ENCODE measurements at places on chromosomes 7 and 10.

- no peak for DNase-seq
Observed at GRCh38 chr7:150879345-150879744, 27.0 kb downstream of the AOC1 start.

DNA sequence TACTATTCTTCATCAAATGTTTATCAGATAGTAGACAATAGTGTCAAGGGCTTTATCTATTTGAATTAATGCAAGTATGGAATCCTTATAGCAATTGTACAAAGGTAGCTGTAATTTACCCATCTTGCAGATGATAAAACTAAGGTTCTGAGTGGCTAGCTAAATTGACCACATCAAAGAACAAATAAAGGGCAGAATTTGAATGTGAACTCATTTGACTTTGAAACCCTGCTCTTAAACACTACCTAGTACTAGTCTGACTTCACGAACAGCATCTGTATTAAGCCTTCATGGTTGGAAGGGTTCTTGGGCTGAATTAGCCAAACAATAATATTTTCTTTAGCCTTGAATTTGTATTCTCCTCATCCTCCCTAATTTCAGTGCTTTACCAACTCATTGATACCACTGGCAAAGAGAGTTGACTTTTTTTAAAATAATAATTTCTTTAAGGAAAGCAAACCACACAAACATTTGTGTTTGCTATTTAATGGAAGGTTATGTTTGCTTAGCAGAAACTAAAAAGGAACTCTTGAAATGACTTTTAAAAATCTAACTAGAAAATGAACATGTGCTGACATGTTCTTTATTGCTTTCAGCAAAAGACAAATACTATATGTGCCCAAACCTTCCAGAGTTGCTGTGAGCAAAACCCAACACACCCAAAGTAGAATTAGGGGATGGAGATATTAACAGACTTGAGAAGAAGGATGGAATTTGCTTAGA lies 322.6 kb downstream of the RNLS start:
- no peak for DNase-seq

GRCh38 chr7:127586346-127586745 lies 950 bp upstream of the GCC1 start:
- no peak for DNase-seq

GRCh38 chr7:158750702-158751101 lies 46.1 kb upstream of the NCAPG2 start:
- no peak for DNase-seq

DNA sequence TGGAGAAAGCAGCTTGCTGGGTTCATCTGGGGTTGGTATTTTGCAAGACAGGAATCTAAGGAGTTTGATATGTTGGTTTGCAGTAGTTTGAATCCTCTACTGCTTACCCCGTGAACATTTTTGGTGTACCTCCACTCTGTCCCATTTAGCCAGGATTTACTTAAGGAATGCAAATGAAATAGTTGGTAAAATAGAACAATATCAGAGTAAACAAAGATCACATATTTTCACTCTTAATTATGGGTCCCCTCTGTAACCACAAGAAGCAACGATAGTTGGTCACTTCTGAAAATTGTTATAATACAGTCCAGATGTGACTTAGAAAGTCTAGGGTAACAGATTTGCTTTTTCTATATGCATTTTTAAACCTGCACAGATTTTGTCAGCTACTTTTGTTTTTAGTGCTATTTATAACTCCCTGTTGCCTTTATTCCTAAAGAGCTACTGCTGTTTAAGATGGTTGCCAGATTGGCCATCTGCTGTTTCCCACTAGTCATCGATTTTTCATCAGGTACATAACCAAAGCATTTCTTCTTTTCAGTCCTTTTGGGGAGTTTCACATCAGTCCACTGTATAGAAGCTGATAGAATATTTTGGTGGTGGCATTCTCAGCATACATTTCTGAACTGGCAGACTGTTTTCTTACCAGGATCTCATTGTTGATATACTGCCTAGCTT lies 37.6 kb downstream of the MAPK8 start:
- no peak for DNase-seq

GRCh38 chr7:50733552-50733951 lies 49.1 kb downstream of the GRB10 start:
- no peak for DNase-seq

- peak; percentile 81 for DNase-seq
Observed at GRCh38 chr7:135557455-135558336, at the start of gene NUP205. NUP205 (plus strand) TSS chr7:135557917; CDS start chr7:135557945, 28 bp downstream.

- DNase-seq, result no peak
Observed at GRCh38 chr10:1607466-1607865, 129.9 kb downstream of the ADARB2 start.

DNA sequence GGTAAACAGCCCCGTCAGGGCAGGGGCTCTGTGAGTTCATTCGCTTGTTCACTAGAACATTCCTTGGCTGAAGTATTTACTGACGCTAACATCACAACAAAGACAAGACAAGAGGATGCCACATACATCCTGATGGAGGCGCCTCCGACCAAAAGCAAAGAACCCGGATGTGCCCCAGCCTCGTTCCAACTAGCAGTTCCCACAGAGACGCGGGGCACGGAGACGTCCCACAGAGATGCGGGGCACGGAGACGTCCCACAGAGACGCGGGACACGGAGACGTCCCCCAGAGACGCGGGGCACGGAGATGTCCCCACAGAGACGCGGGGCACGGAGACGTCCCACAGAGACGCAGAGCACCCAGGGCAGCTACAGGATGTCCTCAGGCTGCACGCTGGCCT lies 35.4 kb upstream of the CFAP46 start:
- DNase-seq, result no peak

DNA sequence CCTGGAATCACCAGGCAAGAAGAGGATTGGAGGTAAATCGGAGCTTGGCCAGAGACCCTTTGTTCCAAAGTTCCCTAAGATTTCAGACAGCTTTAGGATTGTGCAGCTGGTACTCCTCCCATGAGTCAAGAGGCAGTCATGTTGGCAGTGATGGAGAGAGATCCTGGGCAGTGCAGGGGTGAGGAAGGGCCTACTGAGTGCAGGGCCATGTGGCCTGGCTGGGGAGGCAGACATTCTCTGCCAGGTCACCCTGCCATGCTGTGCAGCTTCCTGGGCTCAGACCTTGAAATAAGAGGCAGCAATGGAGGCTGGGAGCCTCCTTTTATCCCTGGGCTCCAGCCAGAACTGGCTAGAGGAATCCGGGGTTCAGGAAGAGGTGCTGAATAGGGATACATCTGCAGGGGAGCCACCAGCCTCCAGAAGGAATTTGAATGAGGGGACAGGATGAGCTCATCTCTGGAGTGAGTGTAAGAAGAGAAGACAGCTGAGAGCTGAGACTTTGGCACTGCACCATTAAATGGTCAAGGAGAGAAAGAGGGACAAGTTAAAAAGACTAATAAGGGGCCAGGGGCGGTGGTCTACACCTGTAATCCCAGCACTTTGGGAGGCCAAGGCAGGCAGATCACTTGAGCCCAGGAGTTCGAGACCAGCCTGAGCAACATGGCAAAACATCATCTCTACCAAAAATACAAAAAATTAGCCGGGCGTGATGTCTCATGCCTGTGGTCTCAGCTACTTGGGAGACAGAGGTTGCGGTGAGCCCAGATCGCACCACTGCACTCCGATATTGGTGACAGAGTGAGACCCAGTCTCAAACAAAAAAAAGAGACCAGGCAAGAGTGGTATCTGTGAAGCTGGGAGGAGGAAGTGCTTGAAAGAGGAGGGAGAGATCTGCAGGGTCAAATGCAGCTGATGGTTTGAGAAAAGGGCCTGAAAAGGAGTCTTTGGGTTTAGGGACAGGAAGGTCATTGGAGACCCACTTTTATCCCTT lies 12.0 kb downstream of the SFTPD start:
- DNase-seq, result no peak

- DNase-seq, result no peak
Observed at GRCh38 chr10:53700278-53700677, 927.7 kb upstream of the MBL2 start.

DNA sequence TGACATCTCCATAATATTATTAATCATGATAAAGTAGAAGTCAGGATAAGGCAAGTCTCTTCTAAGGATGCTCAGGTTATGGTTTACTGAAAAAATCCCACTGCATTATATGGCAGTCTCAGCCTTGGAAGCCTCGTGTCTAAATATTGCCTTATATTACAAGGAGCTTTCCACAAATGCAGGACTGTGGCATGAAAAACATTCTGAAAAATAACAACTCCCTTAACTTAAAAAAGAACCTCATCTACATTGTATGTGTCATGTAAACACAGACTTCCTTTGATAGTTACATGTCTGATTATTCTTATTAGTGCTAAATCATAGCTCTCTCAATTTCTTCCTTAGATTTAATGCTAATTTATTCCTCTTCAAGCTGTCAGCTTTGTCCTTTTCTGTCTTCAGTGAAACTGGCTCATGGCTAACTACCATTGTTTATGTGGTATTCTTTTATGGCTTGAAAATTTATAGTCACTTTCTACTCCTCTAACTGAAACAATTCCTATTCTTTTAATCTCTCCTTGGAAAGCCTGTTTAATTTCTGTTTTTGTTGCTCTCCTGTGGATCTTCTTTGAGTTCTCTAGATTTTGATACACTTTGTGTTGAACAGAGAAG lies 156.1 kb downstream of the KIF20B start:
- DNase-seq, result no peak

- no peak for DNase-seq
Observed at GRCh38 chr10:63267414-63268148, 134.5 kb downstream of the NRBF2 start.

GRCh38 chr7:48628793-48629349 lies 295.5 kb upstream of the CDC14C start:
- no peak for DNase-seq

- no peak for DNase-seq
Observed at GRCh38 chr7:99631295-99632109, 14.8 kb downstream of the ZSCAN25 start.

DNA sequence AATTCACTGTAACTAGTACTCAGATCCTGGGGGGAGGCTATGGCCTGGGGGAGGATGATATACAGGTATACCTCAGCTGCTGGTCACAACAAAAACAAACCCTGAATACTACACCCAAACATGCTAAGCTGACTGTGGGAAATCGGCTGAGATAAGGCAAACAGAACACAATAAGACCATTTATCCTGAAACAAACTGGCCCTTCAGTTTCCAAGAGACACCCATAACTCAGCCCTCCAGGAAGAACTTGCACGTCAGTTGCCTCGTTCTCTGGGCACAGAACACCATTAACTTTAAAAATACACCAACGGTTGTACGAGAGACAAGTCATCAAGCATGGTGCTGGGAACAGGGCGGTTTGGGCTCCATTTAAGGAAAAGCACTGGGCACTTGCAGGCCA lies 24.1 kb upstream of the KCNMA1 start:
- no peak for DNase-seq

DNA sequence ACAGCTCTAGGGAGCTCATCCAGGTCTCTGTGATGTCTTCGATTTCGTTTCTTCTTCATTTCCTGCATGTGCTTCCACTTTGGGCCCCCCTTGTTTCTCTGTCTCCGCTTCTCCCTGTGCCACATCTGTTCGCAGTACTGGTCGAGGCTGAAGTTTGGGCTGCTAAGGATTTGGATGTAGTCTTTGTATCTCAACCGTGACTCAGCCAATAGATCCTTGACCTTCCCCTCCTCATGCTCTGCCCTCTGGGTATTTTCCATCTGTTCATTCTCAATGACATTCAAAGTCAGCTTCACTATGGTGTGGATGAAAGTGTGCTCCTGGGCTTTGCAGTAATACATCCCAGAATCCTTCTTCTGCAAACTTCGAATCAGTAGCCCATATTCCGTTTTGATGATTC lies 187.4 kb downstream of the SEMA3D start:
- DNase-seq, result no peak

- DNase-seq, result no peak
Observed at GRCh38 chr7:117775801-117776200, 97.4 kb downstream of the CTTNBP2 start.

All from T-helper 2 cell (primary cell).